ENCODE measurements at places on chromosomes 5 and 9.

DNA sequence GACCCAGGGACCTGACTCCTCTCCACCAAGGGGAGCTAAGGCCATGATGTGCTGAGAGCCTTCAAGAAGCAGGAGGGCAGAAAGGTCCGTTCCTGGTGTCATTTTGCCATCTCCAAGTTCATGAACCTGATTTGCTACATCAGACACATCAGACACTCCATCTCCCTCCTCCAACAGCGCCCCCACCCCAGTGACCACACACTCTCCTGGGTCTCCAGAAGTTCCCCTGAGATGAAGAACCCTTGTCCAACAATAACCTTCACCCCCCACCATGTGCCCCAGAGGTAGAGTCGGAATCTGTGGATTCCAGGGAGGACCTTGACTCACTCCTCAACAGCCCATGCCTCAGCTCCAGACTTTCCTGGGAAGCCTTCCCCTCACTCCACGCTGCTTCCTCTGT lies 242.8 kb downstream of the CDK5RAP2 start:
- no peak for DNase-seq

DNA sequence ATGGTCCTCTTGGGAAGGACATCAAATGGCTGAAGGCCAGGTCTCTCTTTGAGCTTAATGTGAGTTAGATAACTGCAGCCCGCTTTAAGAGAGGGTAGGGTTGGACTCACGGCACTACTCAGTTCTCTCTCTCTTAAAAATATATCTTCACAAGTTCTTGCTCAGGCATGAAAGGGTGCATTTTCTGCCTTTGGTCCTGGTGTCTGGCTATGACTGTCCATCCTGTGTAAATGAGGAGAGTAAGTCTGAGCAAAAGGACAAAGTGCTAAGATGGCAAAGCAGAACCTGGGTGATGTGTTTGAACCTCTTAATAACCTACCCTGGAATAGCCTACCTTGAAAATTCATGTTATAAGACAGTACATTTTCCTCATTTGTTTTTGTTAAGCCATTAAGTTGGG lies 293.4 kb downstream of the PDE4D start:
- DNase-seq: no peak

DNA sequence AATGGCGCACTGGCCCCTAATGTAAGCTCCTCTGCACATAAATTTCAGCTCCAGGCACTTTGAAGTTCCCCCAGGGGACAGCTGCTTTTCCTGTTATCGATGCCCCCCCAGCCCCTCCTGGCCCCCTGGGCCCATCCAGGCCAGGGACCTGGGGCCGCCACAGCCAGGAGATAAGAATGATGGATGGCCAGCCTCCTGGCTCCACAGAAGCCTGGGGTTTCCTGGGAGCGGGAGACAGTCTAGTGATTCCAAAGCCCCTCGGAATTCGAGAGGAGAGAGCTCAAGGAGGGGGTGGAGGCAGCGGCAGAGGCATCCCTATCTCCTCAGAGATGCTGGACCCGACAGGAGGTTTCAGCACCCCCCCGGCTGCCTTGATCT lies 98.4 kb upstream of the HAND1 start:
- DNase-seq: no peak

DNA sequence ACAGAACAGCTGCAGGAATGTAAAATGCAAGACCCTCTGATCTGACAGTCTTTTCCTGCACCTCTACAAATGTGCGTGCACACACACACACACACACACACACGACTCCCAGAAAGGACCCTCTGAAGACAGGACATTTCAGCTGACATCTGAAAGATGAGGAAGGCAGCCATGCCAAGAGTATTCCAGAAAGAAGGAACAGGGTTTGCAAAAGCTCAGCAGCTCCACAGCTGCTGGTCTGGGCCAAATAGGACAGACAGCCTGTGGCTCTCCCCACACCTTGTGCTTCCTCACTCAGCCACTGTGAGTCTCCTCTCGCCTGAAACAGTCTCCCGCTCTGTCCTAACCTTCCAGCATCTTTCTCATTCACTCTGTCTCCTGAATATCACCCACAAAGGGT lies 189.0 kb downstream of the PALM2AKAP2 start:
- no peak for DNase-seq

- no peak for DNase-seq
Observed at GRCh38 chr9:16726718-16727451, 143.6 kb downstream of the BNC2 start.

DNA sequence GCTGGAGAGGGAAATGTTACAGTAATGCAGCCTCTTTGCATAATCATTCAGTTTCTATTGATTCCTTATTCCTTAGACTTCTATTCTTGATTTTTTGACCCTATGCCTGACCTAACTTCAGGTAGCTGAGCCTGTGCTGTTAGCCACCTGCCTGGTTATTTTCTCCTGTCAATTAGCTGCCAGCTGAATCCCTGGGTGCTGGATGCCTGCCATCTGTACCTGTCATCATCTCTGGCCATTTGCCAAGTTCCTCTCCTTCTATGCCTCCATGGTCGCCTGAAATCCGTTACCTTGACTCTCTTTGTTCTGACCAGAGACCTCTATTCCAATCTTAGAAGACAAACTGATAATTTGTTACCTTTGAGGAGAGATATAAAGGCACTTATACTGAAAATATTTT lies 178.3 kb downstream of the CAVIN4 start:
- DNase-seq: no peak

- no peak for DNase-seq
Observed at GRCh38 chr5:65825408-65826328, 100.7 kb upstream of the ERBIN start.

DNA sequence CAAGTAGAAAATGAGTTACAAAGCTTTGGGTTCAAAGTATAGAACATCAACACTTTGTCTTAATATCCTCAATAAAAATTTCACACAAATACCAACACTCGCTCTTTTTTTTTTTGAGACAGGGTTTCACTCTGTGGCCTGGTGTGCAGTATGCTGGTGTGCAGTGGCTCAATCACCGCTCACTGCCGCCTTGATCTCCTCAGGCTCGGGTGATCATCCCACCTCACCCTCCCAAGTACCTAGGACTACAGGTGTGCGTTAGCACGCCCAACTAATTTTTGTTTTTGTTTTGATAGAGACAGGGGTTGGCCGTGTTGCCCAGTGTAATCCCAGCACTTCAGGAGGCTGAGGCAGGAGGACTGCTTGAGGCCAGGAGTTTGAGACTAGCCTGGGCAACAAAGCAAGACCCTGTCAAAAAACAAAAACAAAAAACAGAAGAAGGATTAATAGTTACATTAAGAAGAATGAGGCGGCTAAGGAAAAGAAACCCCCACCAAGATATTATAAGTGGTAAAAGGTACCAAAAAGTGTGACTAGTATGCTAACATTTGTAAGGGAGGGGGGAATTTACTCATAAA lies 20.3 kb downstream of the FNBP1 start:
- no peak for DNase-seq

DNA sequence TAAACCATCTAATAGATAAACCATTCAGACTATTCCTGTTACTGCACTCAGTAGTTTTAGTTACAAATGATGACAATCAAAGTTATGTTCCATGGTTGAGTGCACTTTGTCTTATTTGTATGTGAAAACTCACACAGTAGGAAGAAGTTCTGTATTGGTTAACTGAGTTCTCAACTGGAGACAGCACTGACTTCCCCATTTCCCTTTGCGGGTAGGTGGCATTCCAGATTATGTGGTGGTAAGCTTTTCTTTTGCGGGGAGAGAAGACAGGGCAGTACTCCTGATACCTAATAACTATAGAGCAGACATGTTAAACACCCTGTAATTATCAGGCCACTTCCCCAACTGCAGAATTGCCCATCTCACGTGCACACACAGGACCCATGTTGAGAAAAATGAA lies 24.4 kb downstream of the TARS1 start:
- no peak for DNase-seq

DNA sequence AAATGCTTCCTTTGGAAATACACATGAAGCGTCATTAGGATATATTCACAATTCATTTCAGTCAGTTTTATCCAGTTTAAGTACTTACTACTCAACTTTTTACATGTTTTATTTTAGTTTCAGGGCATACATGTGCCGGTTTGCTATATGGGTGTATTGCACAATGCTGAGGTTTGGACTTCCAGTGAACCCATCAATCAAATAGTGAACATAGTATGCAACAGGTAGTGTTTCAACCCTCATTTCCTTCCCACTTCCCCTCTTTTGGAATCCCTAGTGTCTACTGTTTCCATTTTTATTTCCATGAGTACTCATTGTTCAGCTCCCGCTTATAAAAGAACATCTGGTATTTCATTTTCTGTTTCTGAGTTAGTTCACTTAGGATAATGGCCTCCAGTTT lies 74.7 kb downstream of the TMEM161B start:
- no peak for DNase-seq

GRCh38 chr5:131987251-131987650 lies 24.2 kb downstream of the ACSL6 start:
- DNase-seq: no peak

GRCh38 chr5:79261897-79262296 lies 26.0 kb downstream of the JMY start:
- no peak for DNase-seq

DNA sequence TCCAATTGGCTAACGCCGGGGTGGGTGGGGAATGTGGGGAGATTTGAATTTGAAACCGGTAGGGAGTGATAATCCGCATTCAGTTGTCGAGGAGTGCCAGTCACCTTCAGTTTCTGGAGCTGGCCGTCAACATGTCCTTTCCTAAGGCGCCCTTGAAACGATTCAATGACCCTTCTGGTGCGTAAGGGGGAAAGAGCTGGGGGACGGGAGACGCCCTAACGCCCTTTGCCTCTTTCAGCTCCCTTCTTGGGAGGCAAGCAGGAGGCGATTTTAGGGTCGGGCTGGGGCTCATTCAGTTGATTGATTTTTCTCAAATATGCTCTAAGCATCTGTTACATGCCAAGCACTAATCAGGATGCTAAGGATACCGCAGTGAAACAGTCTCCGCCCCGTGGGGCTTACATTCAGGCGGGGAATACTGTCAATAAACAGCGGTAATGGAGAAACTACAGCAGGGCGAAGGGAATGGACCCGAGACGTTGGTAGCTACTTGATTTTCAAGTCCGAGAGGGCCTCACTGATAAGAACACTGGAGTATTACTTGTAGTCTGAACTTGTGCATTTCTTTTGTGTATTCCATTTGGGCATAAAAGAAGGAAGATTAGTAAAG lies at the start of gene HMMR:
Gene HMMR (plus strand): TSS at position 71 of the 610 bp plus-strand sequence. CDS start 61 bp downstream, at position 132.
- no peak for DNase-seq

DNA sequence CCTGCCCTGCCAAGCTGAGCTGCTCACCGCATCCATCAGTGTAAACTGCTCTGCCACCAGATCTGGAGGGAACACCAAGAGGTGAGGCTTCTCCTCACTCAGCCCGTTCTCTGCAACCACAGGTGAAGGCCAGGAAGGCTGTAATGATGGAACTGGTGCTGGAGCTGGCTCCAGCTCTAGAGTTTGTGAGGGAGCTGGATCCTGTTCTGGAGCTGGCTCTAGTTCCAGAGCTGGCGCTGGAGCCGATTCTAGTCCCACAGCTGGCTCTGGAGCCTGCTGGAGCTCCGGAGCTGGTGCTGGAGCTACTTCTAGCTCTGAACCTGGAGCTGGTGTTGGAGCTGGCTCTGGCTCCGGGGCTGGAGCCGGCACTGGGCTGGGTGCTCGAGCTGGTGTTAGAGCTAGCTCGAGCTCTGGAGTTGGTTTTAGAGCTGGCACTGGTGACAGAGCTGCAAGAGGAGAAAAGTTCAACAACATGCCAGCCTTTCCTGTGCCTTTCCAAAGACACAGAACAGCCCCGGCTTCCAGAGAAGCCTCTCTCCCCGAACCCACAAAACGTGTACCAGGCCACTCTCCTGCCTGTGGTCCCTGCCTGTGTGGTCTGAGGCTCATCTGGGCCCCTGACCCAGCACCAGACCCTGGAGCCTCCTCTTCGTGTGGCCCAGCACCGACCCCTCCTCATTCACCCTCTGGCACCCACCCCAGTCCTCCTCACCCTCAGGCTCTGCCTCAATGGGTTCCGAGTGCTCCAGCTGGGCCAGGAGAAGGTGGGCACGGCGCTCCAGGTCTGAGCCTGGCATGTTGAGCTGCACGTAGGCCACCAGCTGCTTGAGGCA lies 12.9 kb downstream of the RALGDS start:
- DNase-seq: no peak

DNA sequence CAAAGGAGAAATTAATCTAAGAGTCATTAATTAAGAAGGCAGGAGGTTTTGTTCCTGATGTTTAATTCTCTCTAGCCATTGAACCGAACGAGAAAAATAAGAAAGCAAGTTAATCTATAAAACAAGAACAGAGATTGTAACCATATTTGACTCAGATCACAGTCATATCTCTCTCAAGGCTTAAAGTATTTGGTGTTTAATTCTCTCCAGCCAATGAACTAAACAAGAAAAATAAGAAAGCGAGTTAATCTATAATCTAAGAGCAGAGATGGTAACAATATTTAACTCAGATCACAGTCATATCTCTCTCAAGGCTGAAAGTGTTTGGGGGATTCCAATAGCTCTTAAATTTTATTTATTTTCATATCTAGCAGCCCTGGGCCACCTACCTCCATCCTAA lies 74.4 kb upstream of the SHISAL2B start:
- DNase-seq: no peak

DNA sequence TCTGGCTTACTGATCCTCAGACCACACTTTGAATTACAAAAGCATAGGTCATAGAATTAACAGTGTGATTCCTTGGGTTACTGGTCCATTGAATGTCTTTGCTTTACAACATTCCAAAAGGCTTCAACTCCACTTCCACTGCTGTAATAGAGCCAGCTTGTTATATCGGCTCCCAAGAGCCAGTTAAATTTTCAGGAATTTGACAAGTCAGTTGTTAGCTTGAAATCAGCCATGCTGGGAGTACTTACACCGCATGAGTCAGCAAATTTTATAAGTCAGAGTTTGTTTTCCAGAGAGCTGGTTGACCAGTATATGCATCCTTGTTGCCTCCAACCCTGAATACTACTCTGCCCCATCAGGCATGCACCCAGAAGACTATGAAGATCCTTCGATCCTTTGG lies 73.1 kb downstream of the FOXB2 start:
- DNase-seq: no peak

DNA sequence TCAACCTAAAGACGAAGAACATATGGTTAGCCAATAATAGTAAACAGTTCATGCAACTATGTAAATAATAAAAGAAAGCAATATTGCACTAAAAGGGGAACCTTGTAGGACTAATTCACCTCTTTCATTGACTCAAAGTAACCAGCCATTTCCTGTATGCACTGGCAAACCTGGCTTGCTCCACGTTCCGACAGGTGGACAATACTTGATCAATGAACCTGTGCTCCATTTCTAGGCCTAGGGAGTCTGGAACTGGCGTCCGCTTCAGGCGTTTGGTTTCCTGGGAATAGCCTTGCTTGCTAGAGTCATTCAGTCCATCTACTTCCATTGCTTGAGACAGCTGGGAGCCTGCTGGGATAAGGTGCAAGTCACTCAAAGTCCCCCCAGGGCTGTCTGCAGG lies 41.6 kb downstream of the PTAR1 start:
- no peak for DNase-seq

GRCh38 chr5:177370488-177371119 lies 12.9 kb downstream of the RGS14 start:
- peak; percentile 65 for DNase-seq
